Nucleus accumbens (tissue), 56 donors: ENCODE measurements at places on chromosomes 2 and 18.

DNA sequence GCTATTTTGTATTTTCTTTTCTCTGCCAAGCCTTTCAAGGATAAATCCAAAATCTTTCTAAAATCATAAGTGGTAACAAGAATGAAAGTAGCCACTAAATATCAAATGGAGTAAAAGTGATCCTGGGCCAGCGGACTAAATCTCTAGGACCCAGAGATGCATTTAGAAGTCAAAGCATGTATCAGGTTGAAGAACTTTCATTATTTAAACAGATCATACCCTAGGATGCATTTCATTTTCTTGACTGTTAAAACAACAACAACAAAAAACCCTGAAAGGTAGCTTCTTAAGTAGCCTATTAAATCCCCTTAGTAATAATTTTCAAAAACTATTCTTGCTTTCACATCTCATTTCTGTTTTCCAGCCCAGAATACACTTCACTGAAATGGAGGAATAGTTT is 4.8 kb upstream of the POU3F3 start:
- DNase-seq = no peak

DNA sequence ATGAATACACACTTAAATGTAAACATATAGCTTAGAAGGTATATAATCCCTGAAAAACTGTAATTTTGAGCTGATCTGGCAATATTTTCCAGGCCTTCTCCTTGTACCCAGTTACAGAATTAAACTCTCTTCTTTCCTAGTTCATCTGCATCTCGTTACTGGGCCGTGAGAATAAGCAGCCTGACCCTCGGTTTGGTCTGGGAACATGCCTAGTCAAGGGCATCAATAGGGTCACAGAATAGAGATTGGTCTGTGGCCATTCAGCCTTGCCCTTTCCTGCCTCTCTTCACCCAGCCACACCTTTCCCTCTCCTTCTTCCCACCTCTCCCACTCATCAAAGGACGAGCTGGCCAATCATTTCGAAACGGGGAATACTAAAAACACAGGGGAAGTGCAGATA is 27.3 kb downstream of the SULT1C2 start:
- no peak for DNase-seq

DNA sequence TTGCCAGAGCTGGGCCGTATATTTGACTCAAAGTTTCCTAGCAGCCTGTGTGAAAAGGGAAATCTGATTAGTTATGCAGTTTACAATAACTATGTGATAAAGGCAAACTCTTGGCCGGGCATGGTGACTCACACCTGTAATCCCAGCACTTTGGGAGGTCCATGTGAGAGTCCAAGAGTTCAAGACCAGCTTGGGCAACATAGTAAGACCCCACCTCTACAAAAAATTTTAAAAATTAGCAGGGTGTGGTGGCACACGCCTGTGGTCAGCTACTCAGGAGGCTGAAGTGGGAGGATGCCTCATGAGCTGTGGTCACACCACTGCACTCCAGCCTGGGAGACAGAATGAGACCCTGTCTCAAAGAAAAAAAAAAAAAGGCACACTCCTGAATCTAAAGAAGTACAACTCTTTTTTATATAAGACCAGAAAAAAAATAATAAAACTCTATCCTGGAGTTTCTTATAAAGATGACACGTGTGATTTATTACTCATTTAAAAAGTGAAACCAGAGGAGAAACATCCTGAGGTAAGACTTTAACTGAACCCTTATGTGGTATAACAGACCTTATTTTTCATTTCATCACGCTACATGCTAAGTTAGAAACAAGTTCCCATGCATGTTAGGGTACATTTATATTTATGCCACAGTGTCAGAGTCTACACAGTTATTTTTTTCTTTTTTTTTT is 32.6 kb upstream of the KCMF1 start:
- DNase-seq = no peak

- no peak for DNase-seq
Observed at GRCh38 chr2:51633073-51633472, 601.1 kb upstream of the NRXN1 start.

DNA sequence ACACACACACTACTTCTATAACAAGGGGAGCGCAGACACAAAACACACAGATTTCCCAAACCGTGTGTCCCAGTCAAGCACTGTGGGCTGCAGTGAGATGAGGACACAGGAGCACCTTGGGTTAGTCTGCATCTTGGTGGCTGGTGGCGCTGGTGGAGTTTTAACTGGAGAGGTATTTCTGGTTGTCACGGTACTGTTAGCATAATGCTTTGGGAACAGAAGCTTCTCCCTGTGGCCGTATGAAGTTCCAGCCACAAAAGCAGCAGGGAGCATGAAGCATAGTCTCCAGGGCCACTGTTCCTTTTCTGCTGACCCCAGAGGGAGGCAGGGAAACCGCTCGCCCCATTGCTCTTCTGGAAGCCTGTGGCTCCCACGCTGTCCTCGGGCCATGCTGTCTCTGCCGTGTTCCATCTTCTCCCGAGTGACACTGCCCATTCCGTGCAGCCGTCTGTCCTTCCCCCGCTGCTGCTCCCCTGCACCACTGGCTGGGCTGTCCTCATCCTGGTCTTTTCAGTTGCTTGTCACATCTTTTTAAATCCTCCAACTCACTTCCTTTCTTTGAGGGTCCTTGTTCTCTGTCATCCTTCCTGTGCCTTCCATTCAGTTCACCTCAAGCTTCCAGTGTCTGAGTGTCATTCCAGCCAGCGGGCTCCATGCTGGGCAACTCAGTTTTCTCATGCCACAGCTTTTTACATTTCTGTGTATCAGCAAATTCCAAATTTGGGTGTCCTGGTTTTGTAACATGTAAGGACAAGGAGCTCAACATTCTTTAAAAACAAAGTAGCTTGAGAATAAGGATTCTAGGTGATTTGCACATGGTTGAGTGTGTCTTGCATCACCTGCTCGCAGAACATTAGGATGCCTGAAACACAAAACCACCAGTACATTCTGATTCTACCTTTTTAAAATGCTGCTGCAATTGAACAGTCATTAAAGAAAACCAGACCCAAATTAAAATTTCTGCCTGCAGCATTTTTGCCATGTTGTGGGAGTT is 125.0 kb downstream of the MTCL1 start:
- no peak for DNase-seq

DNA sequence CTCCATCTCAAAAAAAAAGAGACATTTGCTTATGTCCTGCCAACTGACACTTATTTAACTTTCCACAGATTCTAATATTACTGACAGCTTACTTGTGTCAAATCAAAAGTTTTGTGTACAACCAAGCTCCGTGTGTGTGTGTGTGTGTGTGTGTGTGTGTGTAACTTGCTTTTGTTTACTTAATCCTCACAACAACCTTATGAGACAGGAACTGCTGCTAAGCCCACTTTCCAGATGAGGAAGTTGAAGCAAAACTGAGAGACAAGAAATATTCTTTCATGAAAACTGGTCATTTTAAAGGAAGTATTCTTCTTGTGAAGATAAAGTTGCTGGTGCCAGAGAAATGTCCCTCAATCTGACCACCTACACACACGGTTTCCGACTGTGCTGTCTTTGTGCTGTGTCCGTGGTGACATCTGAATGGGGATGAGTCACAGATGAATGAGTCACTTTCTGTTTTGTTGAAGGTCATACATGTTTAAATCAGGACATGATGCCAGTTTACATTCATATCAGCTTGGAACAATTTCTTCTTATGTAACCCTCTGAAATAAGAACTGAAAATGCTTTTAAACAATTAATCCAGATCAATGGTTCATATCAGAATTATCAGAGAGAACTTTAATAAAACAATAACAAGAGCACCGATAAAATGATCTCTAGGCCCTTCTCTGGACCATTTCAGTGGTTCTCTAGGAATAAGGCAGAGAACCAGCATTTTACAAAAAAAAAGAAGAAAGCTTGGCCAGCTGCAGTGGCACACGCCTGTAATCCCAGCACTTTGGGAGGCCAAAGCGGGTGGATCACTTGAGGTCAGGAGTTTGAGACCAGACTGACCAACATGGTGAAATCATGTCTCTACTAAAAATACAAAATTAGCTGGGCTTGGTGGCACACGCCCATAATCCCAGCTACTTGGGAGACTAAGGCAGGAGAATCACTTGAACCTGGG is 95.5 kb downstream of the THNSL2 start:
- no peak for DNase-seq

DNA sequence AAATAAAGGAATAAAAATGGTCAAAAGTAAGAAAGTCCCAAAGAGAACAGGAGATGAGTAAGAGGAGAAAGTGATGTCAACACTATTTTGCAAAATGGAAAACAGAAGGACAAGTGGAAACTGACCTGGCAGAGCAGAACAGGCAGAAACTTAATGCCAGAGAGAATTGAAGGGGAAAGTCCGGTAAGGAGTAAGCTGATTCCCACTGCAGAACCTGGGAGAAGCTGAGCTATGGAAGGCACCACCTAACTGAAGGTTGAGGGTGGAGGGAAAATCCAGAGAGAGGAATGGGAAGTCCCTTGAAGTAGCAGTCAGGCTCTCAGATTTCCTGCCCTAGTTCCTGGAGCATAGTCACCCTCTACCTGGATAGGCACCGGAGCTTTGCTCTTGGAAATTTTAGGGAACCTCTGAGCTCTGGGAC is 59.8 kb downstream of the MOGAT1 start:
- no peak for DNase-seq

DNA sequence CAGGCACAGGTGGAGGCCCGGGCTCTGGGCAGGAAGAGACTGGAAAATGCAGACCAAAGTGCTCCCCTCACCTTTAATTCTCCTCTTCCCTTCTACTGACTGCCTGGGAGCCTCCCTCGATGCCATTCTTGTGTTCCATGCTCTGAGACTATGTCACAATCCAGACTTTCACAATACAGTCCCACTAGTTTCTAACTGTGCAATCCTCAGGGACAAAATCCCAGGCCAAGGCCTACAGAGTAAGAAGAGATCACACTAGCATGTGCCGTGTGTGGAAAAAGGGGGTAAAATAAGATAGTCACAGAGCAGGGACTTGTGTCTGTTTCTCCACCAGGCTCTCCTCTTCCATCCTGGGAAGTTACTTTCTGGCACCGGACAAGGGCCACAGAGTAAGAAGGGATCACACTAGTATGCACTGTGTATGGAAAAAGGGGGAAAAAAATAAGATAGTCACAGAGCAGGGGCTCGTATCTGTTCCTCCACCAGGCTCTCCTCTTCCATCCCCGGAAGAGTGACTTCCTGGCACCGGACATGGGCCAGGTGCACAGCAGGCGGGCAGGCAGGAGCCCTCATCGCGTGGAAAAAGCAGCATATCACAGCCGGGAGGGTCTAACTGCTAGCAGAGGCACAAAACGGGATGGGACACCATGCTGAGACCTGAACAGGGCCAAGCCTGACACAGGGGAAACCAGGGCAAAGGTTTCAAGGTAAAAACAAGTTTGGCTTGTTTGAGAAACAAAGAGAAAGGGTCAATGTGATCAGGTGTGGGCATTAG is 9.6 kb downstream of the CYB5A start:
- DNase-seq = no peak

GRCh38 chr18:77597726-77598125 is 348.1 kb downstream of the GALR1 start:
- no peak for DNase-seq

DNA sequence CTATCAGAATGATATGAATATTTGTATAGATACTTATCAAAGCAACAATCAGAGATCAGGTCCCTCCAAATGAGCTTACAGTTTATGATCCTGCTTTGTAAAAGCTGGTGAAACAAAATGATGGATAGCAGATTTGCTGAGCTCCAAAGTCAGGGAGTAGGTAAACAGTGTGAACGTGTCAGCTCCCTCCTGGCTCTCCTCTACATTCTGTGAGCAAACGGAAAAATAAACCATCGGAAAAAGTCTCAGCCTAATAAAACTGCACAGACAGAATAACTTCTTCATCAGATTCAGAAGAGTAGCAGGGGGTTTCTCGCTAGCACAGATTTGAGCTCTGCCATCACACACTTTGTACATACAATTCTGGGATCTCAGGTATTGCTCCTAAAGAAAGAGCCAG is 51.3 kb downstream of the BCL11A start:
- DNase-seq = no peak

DNA sequence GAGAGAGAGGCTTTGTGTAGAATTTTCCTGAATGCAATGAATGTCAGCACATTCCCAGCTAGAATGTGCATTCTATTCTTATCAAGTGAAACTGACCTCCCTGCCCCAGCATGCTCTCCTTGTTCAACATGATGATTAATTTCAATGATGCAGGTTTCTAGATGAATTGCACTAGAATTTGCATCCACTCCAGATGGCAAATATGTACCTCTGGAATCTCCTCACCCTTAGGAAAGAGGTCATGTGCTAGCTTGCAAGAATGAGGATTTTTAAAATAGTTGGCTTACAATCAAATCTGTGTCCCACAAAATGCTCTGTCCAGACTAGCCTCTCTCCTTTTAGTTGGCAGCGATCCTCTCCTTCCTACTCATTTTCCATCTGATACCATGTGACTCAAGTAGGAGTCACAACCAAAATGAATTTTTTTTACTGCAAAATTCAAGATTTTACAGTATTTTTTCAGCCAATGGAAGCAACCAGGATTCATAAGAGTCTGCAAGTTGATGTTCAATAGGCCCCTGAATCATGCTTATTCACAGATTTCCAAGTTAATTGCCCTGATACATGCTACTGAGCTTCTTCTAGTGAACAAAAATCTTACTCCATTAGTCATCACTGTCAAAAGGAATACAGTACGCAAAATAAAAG is 21.0 kb upstream of the STAT4 start:
- DNase-seq = no peak

- no peak for DNase-seq
Observed at GRCh38 chr2:17918789-17919188, 40.3 kb downstream of the KCNS3 start.

- no peak for DNase-seq
Observed at GRCh38 chr2:112163541-112163981, 25.4 kb downstream of the FBLN7 start.

DNA sequence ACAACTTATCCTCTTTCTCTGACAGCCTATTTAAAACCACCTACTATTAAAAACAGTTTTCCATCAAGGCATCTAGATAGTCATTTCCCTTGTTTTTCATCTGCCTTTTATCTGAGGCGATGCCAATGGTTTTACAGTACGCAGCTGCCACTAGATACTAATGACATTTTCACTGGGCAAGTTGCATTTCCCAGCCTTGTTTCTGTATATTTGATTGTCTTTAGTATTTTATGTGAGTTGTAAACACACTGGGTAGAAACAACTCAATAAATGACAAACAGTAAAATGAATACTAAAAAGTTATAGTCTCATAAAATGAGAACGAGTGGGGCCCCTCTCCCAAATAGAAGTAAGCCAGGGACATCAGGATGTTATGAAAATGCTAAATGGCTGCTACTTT is 8.9 kb upstream of the DARS1 start:
- DNase-seq = no peak

GRCh38 chr2:156896294-156896693 is 361.2 kb upstream of the GALNT5 start:
- no peak for DNase-seq

- DNase-seq = no peak
Observed at GRCh38 chr2:174713686-174714085, 50.6 kb downstream of the CHRNA1 start.

DNA sequence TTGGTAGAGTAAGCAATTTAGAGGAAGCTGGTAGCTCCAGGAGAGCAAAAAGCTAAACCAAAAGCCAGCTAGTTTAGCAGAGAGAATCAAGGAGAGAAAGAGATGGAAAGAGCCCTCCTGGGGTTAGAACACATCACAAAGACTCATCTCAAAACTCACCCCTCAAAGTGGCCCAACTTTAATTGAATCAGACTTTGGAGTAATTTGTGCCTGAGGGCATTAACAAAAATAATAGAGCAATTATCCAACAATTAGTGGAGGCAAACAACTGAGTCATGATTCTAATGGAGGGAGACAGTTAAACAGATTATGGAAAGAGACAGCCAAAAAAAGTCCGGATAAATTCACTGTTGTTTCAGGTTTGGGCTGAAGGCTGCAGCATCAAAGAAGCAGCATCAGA is 417.4 kb downstream of the KCNJ3 start:
- DNase-seq = no peak

GRCh38 chr2:28366149-28366495 is 26.5 kb upstream of the FOSL2 start:
- no peak for DNase-seq
